ENCODE measurements at places on chromosomes 11 and 22.

- DNase-seq, result no peak
Measured at GRCh38 chr11:45098929-45099328, 47.5 kb upstream of the PRDM11 start.

GRCh38 chr11:47001781-47002181 lies 65.2 kb downstream of the CSTPP1 start:
- peak; percentile 66 for DNase-seq

GRCh38 chr22:32206774-32207758 lies 2.2 kb upstream of the RFPL2 start:
- DNase-seq, result peak; percentile 65

GRCh38 chr22:30010789-30011405 lies 69.4 kb upstream of the HORMAD2 start:
- no peak for DNase-seq

DNA sequence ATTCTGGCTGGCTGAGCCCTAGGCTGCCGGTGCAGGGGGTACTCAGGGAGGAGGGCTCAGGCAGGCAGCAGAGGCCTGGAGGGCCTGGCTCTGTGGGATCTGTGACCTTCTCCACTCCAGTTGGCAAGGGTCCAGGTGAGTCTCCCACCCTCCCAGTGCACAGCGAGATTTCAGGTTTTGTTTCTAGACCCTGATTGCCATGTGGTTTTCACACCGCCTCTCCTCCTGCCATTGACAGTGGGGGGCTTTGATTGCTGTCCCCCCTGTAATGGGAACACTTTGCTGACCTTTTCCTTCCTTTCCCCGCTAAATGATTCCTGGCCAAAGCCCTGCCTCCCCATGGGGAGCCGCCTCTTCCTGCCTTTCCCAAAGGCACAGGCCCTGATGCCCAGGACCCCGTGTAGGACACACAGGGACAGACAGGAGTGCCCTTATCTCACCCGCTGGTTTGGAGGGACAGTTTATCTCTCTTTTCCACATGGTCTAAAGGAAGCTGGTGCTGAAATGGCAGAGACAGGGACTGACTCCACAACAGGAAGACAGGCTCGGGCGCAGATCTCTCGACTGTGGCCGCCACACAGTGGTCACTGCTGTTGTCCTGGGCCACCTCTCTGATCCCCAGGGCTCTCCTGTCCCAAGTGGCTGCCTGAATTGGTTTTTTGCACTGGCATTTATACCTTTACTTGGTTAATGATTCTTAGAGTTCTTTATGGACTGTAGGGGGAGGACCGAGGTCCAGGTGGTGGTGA lies 43.4 kb downstream of the BCR start:
- no peak for DNase-seq

DNA sequence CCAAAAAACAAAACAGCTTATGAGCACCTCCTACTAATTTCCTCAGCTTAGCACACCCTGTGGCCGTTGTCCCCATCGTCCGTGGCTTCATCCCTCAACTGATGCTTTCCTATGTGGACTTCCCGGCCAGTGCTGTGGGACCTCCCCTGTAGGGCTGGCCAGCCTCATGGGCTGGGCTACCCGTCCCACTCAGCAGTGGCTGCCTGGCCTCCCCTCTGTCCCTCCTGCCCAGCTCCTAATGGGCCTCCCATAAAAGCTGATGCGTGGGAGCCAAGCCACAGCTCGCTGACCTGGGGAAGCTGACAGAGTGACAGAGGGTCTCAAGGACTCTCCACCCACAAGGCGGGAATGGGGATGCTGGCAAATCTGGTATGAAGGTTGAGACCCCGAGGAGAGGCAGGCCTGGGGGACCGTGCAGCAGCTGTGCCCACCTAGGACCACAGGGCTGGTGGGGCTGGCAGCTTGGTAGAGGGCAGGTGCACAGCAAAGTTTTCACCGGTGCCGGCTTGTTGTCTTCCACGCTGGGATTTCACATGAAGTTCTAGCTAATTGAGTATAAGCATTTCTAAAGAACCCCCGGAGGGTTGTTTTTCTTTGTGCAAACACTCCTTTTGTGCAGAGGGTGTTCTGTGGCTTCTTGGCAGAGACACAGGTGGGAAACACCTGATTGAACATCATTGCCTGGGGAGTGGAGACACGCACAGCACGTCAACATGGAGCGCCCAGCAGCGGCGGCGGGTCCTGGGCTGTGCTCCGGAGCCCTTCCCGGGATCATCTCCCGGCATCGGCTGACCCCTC lies 23.2 kb downstream of the TBX1 start:
- DNase-seq, result peak; percentile 78

DNA sequence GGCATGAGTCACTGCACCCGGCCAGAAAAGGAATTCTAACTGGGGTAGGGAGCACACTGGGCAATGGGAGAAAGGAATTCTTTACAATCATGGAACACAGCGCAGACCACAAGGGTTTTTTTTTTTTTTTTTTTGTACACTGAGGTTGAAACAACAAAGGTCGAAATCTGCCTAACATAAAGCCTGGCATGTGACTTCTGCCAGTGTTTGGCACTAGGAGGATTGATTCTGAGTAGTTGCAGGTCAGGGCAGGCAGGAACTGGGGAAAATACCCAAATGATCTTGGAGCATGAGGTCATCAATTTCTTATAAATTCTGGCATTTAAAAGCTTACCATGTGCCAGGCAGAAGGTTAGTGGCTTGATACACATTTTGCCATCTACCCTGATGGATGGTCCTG lies 202.0 kb upstream of the SNX19 start:
- no peak for DNase-seq

DNA sequence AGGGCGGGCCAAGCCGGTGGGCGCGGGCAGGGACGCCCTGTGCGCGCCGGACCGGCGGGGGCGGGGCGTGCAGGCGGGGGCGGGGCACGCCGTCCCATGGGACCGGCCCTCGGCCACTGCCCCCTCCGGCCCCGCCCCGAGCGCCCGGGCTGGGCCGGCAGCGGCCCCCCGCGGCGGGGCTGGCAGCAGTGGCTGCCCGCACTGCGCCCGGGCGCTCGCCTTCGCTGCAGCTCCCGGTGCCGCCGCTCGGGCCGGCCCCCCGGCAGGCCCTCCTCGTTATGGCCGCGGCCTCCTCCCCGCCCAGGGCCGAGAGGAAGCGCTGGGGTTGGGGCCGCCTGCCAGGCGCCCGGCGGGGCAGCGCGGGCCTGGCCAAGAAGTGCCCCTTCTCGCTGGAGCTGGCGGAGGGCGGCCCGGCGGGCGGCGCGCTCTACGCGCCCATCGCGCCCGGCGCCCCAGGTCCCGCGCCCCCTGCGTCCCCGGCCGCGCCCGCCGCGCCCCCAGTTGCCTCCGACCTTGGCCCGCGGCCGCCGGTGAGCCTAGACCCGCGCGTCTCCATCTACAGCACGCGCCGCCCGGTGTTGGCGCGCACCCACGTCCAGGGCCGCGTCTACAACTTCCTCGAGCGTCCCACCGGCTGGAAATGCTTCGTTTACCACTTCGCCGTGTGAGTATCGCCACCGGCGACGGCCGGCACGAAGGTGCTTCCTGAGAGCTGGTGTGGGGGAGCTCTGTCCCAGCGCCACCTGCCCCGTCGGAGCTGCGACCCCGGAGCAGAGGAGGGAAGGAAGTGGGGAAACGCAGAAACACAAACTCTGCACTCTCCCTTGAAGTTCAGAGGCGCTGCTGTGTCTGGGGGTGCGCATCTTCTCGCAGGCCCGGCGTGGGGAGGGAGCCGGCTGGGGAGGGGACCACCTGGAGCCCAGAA lies at the start of gene KCNQ1:
TSS of gene KCNQ1 (plus strand) at position 188 of the 925 bp plus-strand sequence. CDS start at position 279, 91 bp downstream.
- DNase-seq, result peak; percentile 40

DNA sequence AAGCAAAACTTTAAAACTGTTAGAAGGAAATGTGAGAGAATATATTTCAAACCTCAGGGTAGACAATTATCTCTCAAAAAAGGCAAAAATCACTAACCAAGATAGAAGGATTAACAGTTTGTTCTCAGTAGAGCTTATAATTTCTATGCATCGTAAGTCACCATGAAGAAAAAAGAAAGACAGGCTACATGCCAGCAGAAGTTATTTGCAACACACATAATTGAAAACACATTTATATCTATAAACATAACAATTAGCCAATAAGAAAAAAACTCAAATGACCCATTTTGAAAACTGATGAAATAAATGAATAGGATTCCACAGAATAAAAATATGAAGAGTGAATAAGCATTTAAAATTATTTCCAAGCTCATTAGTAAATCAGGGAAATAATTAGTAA lies 24.4 kb upstream of the SNX19 start:
- DNase-seq, result no peak

DNA sequence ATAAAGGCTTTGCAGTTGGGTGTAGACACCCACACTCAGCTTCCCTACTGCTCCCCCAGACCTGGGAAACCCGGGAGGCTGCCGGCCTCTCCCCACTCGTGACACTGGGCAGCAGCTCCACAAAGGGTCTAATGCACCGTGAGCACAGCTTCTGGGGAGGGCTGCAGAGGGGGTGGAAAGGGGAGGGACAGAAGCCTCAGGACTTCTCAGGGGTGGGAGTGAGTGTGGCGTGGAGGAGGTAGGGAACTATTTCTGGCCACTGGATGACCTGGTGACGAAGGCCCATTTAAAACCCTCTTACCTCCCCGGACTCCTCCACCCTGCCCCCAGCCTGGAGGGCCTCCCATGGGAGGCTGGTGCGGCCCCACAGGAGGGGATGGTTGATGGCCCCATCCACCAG lies 56.6 kb downstream of the MACROD1 start:
- no peak for DNase-seq

- no peak for DNase-seq
Measured at GRCh38 chr11:8103909-8104308, 22.9 kb downstream of the TUB start.

- DNase-seq, result no peak
Measured at GRCh38 chr11:3227568-3228444, 4.4 kb downstream of the MRGPRE start.

- DNase-seq, result peak; percentile 89
Measured at GRCh38 chr11:43555816-43556611, 124.5 kb upstream of the HSD17B12 start.

GRCh38 chr11:61906522-61906909 lies 10.8 kb downstream of the RAB3IL1 start:
- DNase-seq, result no peak

- DNase-seq, result no peak
Measured at GRCh38 chr11:73174495-73174791, 32.3 kb upstream of the FCHSD2 start.

DNA sequence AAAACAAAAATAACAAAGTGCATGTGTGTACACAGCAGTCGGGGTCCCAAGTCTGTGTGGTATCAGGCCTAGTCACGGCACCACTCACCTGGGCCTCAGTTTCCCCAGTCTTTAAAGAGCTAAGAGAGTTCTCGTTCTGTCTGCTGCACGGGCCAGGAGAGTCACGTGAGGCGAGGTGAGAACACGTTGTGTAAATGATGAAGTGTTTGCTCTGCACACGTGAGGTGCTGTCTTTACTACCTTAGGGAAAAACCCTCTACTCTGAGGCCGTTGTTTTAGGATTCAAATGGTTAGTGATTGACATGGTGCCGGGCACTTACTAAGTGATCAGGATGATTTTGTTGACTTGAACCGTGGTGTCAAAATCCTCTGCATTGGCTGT lies 86.5 kb upstream of the PPARA start:
- DNase-seq, result no peak

DNA sequence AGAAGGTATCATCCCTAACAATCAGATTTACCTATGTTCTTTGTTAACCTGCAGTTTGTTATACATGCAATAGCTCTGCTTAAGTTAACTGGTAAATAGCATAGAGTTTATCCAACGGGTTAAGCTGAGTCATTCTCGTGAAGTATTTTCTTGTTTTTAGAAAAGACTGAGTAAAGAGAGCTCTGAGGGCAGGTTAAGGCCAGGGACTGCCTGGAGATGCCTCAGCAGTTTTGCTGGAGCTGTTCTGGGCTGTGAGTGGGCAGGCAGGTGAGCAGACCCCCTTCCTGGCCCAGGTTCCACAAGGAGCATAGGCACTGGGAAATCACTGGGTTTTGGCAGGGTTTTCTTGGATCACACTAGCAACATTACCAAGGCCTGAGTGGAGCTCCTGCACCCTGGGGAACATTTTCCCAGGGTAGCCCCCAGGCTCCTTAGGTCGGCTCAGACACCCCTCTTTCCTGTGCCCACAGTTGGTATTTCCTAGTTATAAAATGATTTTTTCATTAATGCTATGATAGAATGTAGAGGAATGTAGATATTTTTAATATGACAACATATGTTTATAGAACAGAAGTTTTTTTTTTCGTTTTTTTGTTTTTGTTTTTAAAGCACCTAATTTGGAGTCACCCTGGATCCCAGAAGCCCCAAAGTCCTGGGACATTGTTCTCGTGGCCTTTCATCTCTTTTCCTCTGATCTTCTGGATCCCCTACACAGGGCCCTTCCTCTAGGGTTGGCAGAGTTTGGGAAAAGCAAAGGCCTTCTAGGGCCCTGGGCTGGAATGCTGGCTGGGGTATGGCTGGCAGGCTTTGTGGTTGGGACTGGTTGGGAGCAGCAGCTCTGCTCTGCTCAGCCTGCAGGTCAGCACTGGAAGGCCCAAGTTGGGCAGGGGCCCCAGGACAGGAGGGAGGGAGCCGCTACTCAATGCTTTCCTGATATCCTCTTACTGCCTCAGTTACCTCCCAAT lies 26.7 kb downstream of the IRAG1 start:
- no peak for DNase-seq

DNA sequence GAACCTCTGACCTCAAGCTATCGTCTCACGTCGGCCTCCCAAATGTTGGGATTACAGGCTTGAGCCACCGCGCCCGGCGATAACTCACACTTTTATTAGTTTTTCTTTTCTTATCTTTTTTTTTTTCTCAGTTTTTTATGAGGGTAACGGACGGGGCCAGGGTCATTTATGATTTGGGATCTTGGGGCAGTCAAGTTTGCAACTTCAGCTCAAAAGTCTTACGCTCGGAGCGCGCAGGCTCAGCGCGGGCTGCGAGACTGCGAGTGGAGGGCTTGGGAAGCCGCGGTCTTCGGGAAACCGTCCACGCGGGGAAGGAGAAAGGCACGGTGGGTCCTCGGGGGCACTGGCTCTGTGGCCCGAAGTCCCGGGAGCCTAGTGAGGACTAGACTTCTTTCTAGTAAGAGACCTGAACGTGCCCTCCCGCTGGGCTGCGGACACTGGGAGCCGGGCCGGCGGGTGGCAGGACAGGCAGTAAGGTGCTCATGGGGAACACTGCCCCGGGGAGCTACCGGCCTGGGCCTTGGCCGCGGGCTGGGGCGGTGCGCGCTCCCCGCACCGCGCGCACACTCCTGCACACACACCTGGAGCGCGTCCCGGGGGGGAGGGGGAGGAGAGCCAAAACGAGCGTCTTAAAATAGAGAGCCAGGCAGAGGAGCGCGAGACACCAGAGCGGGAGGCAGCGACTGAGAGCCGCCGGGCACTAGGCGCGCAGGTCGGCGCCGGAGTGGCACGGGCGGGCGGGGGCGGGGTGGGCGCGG lies 476 bp upstream of the BARX2 start:
- DNase-seq, result peak; percentile 31

DNA sequence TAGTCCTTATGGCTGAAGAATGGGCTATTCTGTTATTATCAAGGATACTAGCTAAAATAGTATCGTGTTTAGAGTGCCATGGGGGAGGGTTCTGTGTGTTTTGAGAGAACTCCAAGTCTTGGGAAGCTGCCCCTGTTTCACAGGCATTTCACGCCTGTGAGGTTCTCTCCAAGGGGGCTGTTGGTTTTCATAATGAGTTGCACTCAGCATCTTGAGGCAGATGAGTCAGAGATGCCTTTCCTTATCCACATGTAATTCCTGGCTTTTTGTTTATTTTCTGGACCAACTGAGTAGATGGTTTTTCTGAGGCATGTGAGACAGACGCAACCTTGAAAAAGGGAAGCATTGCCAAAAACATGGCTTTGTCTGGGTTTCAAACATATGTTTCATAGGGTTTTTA lies 203.7 kb downstream of the ARHGAP42 start:
- no peak for DNase-seq
